ENCODE measurements at places on chromosomes 16 and 17.

DNA sequence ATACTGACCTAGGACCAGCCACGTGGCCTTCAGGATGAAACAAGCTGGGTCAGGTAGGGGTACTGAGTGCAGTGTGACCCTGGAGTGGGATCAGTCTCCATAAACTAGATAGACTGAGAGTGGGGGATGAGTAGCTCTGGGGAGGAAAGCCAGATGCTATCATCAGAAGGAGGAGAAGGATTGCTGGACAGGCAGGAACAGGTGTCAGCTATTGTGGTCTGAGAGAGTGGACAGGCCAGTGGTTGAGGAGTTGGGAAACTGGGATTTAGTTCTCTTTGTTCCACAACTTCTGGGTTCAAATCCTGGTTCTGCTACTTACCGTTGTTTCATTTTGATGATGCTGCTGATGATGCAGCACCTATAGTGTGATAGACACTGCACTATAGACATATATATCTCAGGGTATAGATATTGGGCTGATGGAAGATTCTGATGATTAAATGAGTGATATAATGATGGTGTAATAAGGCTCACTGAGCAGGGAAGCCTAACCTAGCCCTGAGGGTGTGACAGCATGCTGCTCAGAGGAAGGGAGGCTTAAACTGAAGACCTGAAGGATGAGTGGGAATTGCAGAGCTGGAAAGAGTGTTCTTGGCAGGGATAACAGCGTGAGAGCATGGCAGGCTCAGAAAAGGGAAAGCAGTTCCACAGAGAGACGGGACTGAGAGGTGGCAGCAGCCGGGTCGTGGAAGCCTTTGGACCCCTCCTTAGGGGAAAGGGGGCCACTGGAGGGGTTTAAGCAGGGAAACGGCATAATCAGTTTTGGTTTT, 66.0 kb downstream of the SNX20 start:
- DNase-seq, result no peak

GRCh38 chr16:10511829-10512228, 68.6 kb downstream of the EMP2 start:
- DNase-seq, result no peak

DNA sequence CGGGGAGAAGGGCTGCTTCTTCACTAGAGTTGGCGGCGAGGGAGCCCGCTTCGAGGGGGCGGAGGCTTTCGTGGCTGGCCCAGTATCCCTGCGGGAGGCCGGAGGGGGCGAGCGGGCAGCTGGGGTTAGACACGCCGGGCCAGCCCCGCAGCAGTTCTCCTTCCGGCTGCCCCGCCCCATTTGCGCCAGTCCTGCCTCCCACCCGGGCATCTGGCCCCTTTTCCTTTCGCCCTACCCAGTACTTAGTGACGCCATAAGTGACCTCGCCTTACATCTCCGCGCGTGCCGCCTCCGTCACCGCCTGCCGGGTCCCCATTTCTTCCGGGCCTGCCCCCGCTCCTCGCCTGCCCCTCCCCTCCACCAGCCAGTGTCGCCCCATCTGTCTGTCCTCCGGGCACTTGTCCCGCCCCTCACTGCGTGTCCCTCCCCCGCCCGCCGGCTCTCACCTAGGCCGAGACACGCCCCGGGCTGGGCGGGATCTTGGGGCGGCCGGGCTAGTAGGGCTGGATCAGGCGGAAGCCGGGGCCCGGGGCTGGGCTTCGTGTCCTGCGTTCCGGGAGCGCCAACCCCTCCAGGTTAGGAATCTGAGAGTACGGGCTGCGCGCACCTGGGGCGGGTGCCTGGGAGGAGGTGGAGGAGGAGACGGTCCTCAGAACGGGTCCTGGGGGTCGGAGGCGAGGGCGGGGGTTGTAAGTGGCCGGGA, 14.3 kb downstream of the SPATA32 start:
- peak; percentile 89 for DNase-seq

- no peak for DNase-seq
Measured at GRCh38 chr17:70563281-70563820, 394.0 kb downstream of the KCNJ2 start.

GRCh38 chr16:84368308-84368996, at the start of gene ATP2C2:
Gene ATP2C2, plus strand, starts transcription at chr16:84368538. Its CDS starts 78 bp downstream, at chr16:84368616.
- DNase-seq, result no peak

DNA sequence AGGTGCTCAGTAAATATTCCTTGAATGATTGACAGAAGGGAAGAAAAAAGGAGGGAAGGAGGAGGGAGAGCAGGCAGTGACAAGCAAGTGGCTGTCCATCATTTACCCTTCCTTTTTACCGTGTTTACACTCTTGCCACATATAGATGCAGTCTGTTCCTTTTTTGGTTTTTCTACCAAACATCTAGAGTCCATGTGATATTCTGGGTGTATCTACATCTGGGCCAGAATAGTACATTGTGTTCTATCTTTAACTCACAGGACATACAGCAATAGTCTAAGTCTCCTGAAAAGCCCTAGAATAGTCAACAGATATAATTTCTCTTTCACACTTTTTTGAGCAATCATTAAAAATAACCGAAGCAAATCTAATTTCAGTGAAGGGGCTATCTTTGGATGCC, 33.5 kb downstream of the KCNJ2 start:
- no peak for DNase-seq

- DNase-seq, result no peak
Measured at GRCh38 chr16:70704586-70704985, 18.7 kb upstream of the MTSS2 start.

DNA sequence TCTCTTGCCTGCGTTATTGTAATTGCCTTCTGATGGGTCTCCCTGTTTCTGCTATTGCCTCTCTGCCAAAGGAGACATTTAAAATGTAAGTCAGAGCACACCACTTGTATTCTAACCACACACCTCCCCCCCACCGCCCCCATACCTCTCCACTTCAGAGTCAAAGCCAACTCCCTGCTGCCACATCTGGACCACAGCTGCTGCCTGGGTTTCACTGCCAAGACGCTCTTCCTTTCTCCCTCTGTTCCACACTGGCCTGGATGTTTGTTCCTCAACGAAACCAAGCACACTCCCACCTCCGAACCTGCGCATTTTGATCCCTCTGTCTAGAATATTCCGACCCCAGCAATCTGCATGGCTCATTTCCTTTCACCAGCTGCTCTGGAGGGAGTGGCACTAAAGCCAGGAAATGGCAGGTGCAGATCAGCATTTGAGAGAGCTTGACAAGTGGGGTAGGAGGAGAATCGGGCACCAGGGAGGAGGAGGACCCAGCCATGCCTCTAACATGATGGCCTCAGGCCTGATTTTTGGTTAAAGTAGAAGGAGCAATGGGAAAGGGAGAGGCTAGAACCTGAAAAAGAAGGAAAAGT, 92.4 kb upstream of the HS3ST2 start:
- no peak for DNase-seq

GRCh38 chr16:62038646-62039045, 2.4 kb upstream of the CDH8 start:
- no peak for DNase-seq

DNA sequence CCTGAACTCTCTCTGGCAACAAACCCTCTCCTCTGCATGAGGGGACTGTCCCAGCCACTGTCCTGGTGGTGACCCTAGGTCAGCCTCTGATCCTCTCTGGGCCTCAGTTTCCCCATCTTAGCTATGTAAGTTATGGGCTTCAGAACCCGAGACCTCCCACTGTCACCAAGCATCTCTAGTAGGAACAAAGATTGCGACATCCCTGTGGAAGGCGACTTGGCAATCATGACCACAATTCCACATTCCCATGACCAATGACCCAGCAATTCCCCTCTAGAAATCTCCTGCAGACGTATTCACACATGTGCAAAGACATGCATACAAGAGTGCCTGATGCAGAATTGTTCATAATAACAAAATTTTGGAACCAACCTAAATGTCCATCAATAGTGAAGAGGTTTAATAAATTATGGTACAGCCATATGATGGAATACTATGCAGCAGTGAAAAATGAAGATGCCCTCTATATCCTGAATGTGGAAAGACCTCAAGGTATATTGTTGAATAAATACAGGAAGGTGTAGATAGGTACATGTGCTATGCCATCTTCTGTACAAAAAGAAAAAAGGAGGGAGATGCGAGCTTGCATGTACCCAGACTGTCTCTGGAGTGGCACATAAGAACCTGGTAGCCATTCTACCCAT, 21.2 kb downstream of the CNGB1 start:
- no peak for DNase-seq

DNA sequence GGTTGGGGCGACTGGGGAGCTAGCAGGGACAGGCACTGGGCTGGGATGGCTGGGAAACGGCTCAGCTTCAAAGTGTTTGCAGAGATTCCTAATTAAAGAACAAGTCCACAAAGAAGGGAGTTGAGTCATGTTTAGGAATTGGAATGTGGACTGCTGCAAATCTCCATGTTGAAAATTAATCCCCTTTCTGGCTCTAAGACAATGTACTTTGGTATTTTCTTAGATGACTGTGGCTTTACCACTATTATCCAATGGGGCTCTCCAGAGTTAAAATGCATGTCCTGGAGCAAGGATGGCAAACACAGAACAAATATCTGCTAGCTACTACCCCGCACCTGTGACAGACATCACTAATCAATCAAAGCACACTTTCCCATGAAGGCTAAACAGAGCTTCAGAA, 22.2 kb upstream of the WSCD1 start:
- DNase-seq, result no peak

GRCh38 chr17:77444984-77445759, 304.4 kb downstream of the SEC14L1 start:
- no peak for DNase-seq

DNA sequence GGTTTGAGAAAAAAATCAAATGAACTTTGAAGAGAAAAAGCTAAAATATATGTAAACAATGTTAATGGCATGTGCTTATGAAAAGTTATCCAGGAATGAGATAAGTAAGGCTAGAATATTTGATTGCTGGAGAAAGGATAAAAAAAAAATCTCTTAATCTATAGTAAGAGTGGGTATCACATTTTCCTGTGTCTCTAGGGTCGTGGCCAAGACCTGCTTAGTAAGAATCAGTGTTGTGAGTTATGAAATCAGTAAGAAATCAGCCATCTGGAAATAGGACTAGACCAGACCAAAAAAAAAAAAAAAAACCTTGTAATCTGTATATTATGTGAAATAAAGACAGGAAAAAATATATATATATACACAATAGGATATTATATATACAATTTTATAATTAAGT, 1153.9 kb downstream of the CDH11 start:
- DNase-seq, result no peak

DNA sequence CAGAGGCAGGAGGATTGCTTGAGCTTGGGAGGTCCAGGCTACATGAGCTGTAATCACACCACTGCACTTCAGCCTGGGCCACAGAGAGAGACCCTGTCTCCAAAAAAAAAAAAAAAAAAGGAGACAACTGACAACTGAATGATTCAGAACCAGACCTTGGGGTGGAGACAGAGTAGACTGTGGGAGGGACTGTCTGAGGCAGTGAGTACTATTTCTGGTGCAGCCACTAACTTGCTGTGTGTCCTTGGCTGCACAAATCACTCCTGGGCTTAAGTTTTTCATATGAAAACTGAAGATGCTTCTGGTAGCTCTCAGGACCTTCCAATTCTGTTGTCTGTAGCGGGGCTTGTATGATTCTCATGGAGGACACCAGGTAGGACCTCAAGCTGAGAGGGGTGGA, 5.8 kb downstream of the ASB16 start:
- no peak for DNase-seq

DNA sequence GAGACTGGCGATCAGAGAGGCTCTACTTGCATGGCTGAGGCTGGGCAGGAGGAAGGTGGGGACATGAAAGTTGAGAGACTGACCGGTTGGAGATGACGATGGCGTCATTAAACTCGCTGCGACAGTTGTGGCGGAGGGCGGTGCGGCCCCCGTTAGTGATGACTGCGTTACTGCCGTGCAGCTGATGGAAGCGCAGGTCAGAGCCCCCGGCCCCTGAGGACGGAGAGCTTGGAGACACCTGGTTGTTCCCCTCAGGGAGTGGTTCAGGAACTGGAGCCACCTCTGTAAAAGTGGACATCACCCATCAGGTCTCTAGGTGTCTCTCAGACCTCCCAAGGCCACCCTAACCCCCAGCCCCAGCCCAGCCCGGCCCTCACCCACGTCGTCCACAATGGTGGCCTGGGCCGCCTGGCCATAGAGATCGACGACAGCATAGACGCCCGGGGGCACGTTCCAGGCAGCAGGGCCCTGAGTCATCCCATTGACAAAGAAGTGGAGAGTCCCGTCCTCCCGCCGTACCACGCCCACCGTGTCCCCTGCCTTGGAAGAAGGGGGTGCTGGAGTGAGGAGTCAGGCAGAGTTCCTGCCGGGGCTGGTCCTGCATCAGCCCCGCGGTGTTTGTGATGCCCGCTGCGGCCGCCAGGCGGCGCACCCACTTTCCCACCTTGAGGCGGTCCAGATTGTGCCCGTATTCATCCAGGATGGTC, 5.3 kb downstream of the NEURL4 start:
- no peak for DNase-seq

DNA sequence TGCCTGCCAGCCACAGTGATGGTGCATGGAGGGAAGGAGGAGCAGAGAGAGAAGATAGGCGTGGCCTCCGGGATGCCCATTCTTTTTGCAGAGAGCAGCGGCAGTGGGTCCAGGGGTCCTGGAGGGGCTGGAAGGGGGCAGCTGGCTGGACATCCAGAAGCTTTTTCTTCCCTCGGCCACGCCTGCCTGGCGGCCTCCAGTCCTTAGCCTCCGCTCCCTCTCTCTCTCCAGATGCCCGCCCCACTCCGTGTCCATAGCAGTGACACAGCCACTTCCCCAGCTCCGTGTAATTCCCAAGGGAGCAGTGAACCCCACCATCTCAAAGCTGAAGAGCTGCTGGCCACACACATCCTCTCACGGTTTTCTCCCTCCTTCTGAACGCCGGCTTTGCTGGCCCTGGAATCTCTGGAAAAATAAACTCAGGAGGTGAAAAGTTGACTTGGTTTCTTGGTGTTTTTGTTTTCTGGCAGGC, 26.3 kb upstream of the CDC42EP4 start:
- DNase-seq, result no peak

- DNase-seq, result peak; percentile 23
Measured at GRCh38 chr16:80931801-80932707, 74.6 kb downstream of the CMC2 start.

DNA sequence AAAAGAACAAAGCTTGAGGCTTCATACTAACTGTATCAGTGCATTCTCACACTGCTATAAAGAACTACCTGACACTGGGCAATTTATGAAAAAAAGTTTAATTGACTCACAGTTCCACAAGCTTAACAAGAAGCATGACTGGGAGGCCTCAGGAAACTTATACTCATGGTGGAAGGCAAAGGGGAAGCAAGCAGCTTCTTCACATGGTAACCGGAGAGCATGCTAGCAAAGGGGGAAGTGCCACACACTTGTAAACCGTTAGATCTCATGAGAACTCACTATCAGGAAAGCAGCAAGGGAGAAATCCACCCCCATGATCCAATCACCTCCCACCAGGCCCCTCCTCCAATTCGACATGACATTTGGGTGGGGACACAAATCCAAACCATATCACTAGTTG, 25.3 kb downstream of the CTRB2 start:
- no peak for DNase-seq

Measured in HepG2 (cell line).